ENCODE measurements at places on chromosomes 7 and 10.
A peak's percentile ranks its signal among the peaks of the same experiment; 100 is the strongest.

GRCh38 chr7:30206942-30207341 is 72.2 kb downstream of the MTURN start:
- DNase-seq, result no peak

- DNase-seq, result no peak
Measured at GRCh38 chr7:112298543-112299100, 92.1 kb downstream of the ZNF277 start.

- DNase-seq, result no peak
Measured at GRCh38 chr10:19904202-19904661, 88.0 kb downstream of the PLXDC2 start.

DNA sequence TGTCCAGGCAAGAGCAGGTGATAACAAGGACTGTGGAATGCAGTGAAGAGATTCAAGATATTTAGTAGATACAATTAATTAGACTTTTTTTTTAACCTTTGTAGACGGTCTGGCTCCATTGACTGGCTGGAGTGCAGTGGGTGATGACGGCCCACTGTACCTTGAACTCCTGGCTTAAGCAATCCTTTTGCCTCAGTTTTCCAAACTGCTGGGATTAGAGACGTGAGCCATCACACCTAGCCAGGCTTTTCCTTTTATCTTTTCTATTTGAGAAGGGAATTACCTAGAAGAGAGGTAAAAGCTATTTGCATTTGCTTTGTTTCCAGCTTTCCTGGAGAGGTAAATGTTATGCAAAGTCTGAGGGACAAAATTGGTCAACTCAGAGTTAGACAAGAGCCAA is 213.0 kb upstream of the MAGI2 start:
- DNase-seq, result no peak

DNA sequence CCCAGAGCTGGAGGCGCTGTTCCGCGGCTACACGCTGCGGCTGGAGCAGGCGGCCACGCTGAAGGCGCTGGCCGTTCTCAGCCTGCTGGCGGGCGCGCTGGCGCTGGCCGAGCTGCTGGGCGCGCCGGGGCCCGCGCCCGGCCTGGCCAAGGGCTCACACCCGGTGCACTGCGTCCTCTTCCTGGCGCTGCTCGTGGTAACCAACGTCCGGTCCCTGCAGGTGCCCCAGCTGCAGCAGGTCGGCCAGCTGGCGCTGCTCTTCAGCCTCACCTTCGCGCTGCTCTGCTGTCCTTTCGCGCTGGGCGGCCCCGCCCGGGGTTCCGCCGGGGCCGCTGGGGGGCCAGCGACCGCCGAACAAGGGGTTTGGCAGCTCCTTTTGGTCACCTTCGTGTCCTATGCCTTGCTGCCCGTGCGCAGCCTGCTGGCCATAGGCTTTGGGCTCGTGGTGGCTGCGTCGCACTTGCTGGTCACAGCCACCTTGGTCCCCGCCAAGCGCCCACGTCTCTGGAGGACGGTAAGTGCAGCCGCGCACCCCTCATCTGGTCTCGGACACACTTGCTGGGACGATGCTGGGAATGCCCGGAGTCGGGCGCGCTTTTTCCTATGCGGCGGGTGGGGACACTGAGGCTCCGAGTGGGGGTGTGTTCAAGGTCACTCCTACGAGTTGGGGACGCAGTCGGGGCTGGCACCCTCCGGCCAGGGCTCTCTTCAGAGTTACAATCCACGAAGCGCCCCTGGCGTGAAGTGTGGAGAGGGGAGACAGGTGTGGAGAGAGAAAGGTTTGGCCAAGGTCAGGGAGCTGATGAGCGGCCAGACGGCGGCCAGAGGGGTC is 717 bp downstream of the ADCY1 start:
- DNase-seq, result no peak

- DNase-seq, result no peak
Measured at GRCh38 chr10:28677888-28678686, 766 bp downstream of the BAMBI start.

GRCh38 chr7:15652776-15653290 is 33.6 kb downstream of the MEOX2 start:
- no peak for DNase-seq

- no peak for DNase-seq
Measured at GRCh38 chr7:1534330-1535099, 4.0 kb downstream of the MAFK start.

- no peak for DNase-seq
Measured at GRCh38 chr10:14276210-14276609, 54.5 kb downstream of the FRMD4A start.

DNA sequence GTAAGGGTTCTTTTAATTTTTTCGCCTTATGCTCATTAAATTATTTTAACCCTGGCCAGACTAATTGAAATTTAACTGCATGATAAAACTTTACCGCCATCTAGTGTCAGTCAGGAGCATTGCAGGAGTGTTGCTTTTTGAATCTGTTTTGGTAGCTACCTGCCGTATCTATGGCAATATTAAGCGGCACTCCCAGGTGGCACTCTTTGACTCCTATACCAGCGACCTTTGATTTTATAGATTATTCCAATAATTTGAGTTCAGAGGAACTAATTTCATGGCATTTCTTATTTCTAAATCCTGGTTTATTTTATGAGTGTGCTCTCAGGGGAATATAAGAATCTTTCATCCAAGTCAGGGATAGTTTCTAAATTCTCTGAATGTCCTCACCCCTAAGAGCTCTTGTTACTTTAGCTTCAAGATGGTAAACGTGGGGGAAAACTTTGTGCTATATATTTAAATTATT is 198.9 kb downstream of the REEP3 start:
- no peak for DNase-seq

DNA sequence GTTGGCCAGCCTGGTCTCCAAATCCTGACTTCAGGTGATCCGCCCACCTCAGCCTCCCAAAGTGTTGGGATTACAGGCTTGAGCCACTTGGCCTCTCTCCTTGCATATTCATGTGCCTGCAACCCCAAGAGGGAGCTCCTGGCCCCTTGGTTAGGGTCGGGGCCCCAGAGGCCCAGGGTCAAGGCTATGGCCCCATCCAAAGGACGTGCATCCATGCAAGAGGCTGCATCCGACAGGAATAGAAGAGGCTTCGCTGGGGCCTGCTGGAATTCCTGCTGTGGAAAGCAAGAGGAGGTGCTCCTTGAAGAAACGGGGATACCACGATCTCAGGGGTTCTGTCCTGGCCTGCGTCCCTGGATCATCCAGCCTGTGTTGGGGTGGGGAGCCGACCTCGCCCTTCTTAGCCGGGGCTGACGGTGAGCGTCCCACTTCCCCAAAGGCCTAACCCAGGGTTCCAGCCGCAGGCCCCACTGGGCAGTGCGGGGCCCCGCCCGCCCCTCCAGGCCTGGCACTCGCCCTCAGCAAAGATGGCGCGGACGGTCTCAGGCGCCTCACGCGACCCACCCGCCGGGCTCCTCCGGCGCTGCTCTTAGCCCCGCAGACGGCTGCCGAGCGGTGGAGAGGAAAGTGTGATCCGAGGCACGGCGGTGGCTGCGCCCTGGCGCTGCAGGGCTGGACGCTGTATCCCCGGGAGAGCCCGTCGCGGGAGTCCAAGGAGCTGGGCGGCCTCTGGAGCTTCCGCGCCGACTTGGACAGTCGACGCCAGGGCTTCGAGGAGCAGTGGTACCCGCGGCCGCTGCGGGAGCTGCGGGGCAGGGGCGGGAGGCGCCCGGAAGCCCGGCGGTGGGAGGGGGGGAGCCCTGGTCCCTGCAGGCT is 54.7 kb downstream of the ZNF727 start:
- no peak for DNase-seq

DNA sequence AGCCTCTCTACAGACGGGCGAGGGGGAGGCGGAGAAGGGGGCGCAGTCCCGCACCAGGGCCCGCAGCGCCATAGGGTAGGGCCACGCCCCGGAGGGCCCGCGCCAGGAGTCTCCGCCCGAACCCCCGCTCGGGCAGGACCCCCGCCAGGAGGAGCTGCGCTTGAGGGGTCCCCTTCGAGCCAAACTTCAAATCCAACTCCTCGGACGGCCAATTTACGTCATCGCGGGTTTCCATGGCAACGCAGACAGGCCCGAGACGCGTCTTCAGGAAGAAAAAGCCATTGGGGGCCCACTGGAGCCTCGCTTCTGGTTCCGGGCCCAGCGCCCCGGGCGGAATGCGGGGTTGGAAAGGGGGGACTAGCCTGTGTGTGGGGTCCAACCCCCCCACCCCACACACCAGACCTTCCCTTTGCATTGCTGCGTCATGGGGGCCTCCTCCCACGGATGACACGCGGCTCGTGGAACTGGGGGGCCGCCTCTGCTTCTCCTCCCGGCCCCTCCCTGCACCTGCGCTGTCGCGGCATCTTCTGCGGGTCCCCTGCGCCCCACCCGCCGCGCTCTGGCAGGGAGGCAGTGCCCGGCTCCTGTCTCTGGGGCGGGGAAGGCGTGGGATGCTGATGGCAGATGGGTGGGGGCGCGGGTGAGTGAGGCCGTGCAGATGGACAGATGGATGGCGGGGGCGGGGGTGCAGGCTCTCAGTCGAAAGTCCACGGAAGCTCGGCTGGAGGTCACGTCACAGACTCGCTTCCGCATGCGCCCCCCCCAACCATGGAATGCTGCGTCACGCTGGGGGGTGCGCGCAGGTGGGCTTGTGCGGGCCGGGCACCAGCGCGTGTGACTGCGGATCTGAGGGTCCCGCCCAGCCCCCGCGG is 1.2 kb downstream of the CALY start:
- DNase-seq, result no peak

DNA sequence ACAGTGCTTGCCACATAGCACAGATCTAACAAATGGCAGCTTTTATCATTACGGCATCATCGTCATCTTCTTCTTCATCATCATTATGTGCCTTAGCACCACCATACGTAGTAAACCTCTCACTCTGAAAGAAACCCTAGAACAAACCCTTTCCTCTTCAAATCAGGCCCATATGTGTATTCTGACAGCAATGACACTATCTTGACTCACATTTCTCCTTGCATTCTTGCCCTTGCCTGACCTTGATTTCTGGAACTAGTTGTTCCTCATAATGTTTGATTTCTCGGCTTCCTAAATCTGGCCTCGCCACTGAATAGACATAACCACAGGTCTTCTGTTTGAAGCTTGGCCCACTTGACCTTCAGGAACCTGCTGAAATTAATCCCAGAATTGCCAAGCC is 115.3 kb downstream of the DGKI start:
- DNase-seq, result no peak

GRCh38 chr10:60521974-60522405 is 132.3 kb upstream of the ANK3 start:
- peak; percentile 73 for DNase-seq

DNA sequence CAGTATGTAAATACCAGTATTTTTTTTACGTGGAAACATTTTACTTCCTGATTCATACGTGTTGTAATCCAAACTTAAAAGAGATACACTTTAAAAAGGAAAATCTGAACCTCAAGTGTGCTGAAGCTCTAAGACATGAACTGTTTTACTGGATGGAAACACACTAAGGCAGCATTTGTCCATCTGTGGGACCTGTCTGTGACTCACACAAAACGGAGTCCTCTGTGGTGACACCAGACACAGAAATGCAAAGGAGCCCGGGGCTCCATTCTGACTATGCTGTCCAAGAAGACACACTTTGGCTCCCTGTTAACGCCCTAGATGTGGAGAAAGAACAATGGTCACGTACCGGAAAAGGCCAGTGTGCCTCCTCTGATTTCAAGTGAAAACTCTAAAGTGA is 23.9 kb downstream of the RNF133 start:
- no peak for DNase-seq

- no peak for DNase-seq
Measured at GRCh38 chr10:76721891-76722505, 915.6 kb downstream of the KCNMA1 start.

- DNase-seq, result no peak
Measured at GRCh38 chr7:37448636-37449361, at the start of gene ELMO1. Gene ELMO1 (minus strand): TSS chr7:37448864. CDS start chr7:37342690, 106,174 bp downstream.

DNA sequence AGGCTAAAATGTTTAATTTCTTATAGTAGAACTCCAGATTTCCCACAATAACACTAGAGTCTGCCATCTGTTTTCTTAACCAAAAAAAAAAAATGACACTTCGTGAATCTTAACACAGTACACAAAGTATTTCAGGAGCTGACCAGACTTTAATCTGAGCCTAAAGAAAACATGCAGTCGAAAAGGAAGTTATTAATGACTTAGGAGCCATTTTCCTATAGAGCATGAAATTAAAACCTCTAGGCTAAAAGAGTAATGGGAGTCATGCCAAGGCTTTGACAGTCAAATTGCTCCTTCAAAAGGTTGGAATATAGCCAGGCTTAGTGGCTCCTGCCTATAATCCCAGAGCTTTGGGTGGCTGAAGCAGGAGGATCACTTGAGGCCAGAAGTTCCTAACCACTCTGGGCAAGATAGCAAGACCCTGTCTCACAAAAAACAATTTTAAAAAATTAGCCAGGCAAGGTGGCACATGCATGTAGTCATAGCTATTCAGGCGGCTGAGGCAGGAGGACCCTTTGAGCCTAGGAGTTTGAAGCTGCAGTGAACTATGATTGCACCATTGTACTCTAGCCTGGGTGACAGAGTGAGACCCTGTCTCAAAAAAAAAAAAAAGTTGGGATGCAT is 13.6 kb downstream of the MICU1 start:
- no peak for DNase-seq

- DNase-seq, result no peak
Measured at GRCh38 chr7:72025381-72025960, 386.7 kb downstream of the CALN1 start.

DNA sequence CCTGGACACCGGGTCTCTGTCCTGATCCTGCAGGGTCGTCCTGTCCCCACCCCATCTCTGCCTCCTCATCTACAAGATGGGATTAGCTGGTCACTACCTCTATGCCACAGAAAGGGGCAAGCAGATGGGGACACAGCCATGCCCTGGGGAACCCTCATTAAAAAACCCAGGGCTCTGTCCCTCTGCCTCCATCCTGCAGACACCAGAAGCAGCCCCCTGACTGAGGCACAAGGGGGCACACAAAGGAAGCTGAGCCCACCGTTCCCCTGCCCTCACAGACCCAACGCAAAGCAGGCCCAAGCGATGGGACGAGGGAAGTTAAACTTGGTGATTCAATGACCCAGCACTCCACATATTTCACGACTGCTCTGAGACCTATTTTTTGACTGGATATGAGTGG is 142.4 kb downstream of the TCERG1L start:
- DNase-seq, result no peak

GRCh38 chr7:129367700-129368388 is 66.4 kb upstream of the STRIP2 start:
- DNase-seq, result peak; percentile 29

GRCh38 chr7:155860840-155861479 is 48.7 kb upstream of the SHH start:
- peak; percentile 3 for DNase-seq

- DNase-seq, result no peak
Measured at GRCh38 chr7:81260152-81260551, 341.3 kb upstream of the SEMA3C start.

DNA sequence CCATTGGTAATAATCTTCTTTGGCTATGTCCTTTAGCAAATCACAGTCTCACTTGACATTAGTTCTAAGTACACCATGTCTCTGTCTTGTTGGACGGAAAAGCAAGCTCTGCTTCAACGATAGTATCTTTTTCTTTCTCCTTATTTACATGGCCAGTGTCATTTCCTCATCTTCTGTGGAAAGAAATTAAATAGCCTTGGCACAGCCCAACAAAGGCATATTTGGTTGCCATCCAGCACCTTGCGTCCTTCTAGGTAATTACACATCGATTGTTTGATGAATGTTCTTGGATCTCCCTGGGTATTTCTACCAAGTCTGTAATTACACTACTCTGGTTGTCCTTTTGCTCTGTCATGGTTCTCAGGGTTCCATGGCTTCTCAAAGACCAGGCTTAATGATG is 183.1 kb downstream of the CHN2 start:
- no peak for DNase-seq

Measured in AG09309 (cell line).